Stimulated activated CD4-positive, alpha-beta T cell treated with anti-CD3 and anti-CD28 coated beads, Interleukin-1b, Interleukin-23, amount 100 ng/mL, for 4 hours (primary cell): ENCODE measurements at places on chromosomes 6 and 20.

DNA sequence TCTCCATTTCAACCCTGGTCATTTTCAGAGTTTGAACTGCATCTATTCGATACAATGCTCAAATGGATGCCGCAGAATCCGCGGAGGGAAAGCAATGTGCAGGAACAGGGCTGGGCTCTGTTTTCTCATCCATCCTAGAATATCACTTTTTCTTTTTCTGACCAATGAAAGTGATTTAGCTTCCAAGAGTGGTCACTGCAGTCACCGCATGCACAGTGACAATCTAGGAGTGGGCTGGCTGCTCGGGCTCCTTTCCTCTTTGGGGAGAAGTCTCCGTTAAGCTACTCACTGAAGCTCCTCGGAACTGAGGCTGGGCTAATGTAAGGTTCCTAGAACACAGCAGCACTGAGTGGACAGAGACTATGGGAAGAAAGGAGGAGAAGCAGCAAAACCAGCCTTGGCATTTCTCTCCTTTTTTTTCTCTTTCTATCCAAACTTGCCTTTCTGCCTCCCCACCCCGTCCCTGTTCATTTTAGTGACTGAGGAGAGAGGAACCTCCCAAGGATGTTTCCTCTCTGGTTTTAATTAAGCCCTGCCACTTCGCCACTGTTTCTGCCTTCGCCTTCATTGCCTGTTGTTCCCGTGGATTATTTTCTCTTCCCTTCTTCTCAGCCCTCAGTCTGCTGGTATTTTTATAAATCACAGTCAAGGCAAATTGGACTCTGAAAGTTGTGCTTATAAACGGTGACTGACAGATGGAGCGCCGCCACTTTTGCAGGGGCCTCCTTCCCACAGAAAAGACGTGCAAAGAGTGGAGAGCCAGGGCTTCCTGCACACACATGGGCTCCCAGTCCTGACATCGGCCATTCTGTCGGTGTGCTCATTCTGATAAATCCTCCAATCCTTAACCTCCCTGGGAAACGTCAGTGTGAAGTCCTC is 41.1 kb downstream of the RAMACL start:
- DNase-seq, result no peak

DNA sequence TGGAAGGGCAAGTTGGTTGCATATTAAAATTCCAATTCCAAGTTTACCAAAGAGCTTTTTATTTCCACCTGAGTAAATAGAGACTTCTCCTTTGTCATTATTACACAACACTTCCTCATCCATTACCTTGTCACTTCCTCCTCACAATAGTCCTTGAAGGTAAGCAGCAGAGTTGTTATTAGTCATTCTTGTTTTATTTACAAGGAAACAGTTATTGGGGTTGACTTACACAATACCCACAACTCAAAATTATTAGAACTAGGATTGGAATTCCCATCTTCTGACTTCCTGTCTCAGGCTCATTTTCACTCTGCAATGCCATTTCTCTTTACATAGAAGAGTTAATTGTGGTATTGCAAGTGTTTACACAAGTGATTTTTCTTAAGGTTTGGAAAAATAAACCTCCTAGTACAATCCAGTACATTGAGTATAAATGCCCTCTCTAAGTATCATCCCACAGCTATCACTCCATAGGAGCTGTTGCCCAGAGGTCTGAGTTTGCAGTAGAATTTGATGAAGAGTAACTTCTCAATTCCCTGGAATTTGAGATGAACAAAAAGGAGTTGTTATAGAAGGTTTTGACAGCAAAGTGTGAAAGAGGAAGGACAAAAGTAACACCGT is 28.9 kb upstream of the MTRF1L start:
- DNase-seq, result no peak

GRCh38 chr6:19135706-19136105 is 701.5 kb upstream of the ID4 start:
- no peak for DNase-seq

- no peak for DNase-seq
These were observed 62.3 kb upstream of the ENPP5 start for GRCh38 chr6:46233129-46233528.

DNA sequence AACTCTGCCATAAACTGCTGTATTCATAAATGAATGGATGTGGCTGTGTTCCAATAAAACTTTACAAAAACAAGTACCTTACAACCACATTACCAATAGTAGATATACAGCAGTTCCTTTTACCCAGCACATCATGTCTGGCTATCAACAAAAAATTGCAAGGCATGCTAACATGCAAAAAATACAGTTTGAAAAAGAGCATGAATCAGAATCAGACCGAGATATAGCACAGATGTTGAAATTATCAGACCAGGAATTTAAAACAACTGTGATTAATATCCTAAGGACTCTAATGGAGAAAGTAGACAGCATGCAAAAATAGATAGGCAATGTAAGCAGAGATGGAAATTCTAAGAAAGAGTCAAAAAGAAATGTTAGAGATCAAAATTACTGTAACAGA is 8.4 kb upstream of the NUS1 start:
- no peak for DNase-seq

DNA sequence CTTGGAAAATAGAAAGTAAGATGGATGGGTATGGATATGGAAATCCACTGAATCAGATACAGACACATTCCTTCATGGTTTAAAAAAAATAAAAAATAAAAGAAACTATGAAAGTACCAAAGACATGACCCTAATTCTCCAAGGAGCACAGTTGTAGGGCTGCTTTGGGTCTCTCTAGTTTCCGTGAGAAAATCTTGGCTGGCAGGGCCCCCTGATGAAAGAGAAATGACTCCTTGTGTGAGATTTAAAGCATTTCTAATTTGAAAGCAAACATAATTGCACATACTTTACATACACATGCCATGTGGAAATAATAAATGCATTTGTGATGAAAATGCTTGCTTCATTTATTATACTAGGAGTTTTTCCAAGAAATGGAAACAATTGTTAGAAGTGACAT is 593.9 kb upstream of the BTBD3 start:
- no peak for DNase-seq

GRCh38 chr20:63337786-63338420 is 23.2 kb downstream of the CHRNA4 start:
- no peak for DNase-seq

GRCh38 chr20:4674672-4675071 is 47.0 kb upstream of the PRND start:
- no peak for DNase-seq

- no peak for DNase-seq
These were observed 38.0 kb downstream of the EZR start for GRCh38 chr6:158780988-158781691.

DNA sequence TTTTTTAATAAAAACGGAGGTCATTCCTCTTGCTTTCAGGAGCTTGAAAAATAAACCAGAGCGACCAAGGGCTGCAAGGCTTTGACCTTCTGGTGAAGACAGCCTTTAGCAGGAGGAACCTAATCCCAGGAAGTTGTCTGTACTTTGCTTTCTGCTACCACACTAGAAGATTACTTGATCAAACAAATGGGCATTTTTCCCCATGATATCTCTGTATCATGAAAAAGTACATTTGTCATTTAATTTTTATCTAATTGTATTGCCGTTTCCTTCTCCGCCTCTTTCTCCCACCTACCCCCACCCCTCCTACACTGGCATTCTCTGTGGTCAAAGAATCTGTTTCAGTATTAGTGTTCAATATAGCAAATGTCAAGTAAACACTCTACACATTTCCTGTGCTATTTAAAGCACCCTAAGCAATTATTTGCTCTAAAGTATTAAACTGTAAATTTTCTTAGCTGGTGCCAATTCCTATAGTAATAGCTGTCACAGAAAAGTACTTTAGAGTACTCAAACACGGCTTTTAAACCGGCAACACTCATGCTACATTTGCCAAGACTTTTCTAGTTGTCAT is 29.7 kb downstream of the ATXN1 start:
- no peak for DNase-seq

DNA sequence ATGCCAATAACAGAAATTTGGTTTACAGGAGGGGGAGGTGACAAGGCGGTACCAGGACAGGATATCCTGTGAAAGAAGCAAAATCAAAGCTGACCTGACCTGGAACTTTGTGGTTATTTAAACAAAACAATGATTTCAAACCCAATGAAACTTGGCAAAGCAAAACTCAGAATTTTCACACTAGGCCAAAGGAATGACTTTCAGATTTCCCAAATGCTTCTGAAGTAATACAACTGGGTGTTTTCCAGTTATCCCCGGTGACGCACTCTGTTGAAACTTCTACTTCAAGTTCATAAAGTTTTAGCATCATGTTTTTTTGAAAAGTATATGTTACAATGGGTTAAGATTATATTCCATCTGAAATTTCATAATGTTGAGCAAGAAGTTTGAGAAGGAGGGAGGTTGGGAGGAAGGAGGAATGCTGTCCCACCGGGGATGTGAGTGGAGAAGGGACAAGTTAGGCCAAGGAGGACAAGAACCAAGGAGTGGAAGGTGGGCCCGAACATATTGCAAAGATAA is 78.1 kb upstream of the TRAF3IP2 start:
- DNase-seq, result no peak

DNA sequence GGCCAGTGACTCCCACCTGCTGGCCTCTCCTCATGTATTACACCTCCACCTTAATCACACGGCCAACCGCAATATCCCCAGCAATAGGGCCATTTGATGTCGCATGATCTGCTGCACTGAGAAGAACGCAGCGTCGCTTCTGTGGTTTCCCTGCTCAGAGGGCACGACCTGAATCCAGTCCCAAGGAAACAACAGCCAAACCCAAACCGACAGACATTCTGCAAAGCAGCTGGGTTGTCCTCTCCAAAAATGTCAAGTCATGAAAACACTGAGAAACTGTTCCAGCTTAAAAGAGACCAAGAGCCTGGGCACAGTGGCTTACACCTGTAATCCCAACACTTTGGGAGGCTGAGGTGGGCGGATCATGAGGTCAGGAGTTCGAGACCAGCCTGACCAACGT is 7.5 kb upstream of the BPI start:
- no peak for DNase-seq

DNA sequence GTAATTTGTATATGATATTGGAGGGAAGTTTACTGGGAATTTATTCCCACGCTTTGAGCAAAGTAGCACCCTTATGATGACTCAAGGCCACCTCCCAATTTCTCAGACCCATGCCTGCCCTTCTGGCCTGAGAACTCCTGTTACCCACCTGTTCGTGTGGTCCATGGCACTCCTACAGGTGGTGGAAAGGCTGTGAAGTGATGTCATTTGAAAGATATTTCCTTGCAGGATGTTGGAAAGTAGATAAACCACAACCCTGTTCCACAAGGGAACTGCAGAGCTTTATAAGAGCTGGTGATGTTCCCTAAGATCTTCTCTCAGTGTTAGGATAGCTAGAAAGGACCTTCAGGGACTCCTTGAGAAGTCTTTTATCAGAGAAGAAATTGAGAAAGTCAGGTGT is 70.5 kb downstream of the ADGRG6 start:
- DNase-seq, result no peak

DNA sequence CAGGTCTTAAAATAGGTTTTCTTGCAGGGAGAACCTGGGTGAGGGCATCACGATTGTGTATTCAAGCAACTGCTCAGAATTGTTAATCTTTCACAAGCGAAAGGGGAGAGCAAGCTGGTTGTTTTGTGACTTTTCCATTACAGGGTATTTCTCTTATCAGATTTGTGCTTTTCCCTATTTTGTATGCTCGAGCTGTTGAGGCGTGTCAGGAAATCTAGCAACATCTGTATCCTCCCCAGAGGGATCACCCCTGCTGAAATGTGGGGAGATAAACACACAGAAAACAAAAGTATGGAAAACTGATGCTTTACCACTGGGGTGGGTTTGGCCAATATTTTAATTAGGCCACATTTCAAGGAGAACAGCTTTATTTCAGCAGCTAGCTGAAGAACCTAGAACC is 187.0 kb downstream of the DTNBP1 start:
- no peak for DNase-seq

- no peak for DNase-seq
These were observed 26.1 kb downstream of the NHLRC1 start for GRCh38 chr6:18096423-18096822.

DNA sequence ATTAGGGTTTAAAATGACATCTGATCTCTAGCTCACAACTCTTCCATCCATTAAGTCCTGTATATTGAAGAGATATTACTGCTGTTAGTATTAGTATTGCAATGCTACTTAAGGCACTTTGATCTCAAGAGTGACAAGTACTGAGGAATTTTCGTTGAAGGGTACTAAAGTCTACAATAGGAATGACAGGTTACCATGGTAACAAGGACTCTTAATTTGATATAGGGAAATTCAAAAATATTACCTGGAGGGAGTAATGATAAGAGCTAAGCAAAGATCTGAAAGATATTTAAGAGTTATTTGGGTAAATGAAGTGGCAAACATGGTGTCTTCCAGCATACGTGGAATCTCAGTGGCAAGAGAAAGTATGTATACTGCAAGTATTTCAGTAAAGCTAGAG is 518.0 kb upstream of the SLC35B3 start:
- DNase-seq, result no peak

- no peak for DNase-seq
These were observed 67.1 kb upstream of the ZNFX1 start for GRCh38 chr20:49344975-49345374.

- DNase-seq, result no peak
These were observed 927 bp downstream of the IL20RA start for GRCh38 chr6:137043710-137044365.

- no peak for DNase-seq
These were observed 100.8 kb downstream of the GRM4 start for GRCh38 chr6:34044945-34045595.

DNA sequence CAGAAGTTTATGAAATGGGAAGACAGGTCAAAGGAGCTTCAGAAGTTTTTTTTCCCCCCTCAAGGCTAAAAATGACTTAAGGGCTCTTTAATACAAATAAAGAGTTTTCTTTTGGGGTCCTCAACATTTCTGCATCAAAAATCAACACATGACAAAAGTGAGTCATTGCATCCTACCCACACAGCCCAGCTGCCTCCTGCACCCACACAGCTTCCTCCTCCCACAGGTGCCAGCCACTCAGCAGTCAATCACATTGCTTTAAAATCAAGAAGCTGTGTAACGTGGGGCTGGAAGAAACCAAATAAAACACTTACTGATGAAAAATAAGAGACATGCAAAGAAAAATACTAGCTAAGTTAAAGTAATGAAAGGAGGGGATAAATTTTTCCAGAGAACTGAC is 68.5 kb downstream of the MAP3K5 start:
- peak; percentile 34 for DNase-seq

DNA sequence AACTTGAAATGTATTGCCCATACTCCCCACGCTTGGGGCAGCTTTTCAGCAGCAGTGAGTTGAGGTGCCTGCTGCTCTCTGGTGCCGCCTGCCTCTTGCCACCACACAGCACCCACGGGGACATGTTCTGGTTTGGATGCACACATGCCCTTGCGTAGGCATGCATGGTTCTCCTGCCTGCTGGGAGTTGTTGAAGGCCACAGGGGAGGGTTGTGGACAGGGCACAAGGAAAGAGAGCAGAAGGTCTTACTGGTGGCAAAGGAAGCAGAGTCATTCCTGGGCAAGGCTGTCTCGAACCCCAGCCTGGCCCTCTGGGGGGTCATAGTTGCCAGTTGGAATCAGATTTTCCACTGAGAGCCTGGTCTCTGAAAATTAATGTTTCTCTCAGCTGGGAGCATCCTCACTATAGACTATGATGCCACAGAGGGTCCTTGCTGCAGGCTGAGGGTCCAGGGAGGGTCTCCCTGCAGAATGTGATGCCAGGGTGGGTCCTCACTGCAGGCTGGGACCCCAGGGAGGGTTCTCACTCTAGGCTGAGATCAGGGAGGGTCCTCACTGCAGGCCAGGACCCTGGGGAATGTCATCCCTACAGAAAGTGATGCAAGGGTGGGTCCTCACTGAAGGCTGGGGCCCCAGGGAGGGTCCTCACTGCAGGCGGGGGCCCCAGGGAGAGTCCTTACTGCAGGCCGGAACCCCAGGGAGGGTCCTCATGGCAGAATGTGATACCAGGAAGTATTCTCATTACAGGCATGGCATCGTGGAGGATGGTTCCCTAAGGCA is 59.2 kb downstream of the TOX2 start:
- no peak for DNase-seq
